ENCODE measurements at places on chromosomes 13 and 19. TPM values are rescaled to one million over a fixed set of nuclear protein-coding genes. Genes with fewer than 3 reads are reported as not detected.

- DNase-seq, result no peak
Observed at GRCh38 chr13:97352815-97353214, 81.2 kb upstream of the RAP2A start.

GRCh38 chr13:36357231-36357630 lies 11.0 kb upstream of the SPART start:
- no peak for DNase-seq

Gene LILRB2
- total RNA-seq, result not detected

- DNase-seq, result peak; percentile 67
Observed at GRCh38 chr13:98664047-98664446, 87.1 kb upstream of the STK24 start.

GRCh38 chr13:96822895-96823294 lies 171.4 kb downstream of the OXGR1 start:
- no peak for DNase-seq

DNA sequence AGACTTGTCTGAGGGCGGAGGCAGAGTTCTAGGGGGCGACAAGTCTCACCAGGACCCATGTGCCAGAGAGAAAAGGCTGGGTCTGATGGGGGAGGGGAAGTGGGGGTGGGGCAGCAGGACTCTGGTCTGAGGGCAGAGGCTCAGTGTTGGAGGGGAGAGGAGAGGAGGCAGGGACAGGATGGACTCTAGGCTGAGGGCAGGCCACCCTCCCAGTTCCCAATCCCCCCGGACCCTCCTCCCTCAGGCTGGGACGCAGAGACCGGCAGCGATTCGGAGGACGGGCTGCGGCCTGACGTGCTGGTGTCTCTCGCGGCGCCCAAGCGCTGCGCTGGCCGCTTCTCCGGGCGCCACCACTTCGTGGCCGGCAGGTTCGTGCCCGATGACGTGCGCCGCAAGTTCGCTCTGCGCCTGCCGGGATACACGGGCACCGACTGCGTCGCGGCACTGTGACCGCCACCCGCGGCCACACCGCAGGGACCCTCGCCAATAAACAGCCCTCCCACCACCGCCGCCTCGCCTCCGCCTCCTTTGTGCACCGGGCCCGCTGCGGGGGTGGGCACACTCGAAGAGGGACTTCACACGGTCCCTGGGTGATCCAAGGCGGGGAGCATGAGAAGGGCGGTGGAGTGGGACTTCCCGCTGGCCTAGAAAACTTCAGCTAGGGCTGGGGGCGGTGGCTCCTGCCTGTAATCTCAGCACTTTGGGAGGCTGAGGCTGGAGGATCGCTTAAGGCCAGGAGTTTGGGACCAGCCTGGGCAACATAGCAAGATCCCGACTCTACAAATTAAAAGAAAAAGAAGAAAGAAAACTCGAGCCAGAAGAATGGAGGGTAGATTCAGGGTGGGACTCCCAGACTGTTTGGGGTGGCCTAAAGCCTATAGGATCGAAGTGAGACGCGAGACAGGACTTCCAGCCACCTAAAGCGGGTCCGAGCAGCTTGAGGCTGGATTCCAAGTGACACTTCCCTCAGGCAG lies 703 bp upstream of the CILP2 start:
- DNase-seq, result no peak

- DNase-seq, result peak; percentile 43
Observed at GRCh38 chr13:52195401-52195837, 36.0 kb upstream of the NEK3 start.

- DNase-seq, result no peak
Observed at GRCh38 chr13:28654276-28654675, 4.7 kb upstream of the POMP start.

DNA sequence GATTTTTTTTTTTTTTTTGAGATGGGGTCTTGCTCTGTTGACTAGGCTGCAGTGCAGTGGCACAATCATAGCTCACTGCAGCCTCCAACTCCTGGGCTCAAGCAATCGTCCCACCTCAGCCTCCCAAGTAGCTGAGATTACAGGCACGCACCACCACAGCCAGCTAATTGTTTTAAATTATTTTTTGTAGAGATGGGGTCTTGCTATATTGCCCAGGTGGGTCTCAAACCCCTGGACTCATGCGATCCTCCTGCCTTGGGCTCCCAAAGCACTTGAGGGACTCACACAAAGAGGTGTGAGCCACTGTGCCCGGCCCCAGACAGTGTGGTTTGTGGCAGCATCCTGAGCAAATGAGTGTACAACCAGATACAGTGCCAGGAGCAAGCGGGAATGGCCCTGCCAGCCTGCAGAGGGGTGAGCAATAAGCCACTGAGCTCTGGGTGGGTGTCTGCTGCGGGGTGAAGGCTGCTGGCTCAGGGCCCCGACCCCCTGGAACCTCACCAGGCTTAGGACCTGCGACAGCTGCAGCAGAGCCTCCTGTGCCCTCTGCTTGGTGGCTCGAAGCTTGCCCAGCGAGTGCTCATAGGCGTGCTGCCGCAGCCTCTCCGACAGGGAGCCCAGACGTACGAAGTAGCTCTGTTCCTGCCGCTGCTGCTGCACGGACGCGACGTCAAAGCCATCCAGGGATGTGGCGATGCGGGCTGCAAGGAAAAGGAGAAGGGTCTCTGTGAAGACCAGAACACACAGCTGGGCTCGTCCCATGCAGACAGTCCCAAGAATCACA lies 15.9 kb upstream of the TICAM1 start:
- DNase-seq, result no peak

Gene ZNF57
- 5.2 TPM for total RNA-seq

DNA sequence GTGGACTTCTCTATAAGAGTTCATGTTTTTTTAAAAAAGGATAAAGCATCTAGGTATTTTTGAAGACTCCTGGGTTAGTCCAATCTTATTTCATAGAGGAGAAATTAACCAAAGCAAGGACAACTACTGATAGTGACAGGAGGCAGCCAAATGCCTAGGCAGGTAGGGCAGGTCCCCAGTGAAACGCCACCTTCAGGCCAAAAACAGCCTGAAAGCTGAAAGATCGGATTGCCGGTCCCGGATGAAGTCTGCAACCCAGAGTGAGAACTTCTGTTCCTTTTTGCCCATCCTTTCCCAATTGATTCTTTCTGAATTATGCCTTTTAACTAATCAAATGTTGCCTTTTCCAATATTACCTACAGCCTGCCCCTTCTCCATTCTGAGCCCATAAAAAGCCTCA lies 6.1 kb upstream of the GGACT start:
- no peak for DNase-seq

GRCh38 chr13:57582032-57582431 lies 49.5 kb upstream of the PCDH17 start:
- no peak for DNase-seq

- DNase-seq, result no peak
Observed at GRCh38 chr19:57682226-57682766, 519 bp downstream of the ZNF551 start.

- DNase-seq, result no peak
Observed at GRCh38 chr19:43534816-43535761, 2.1 kb downstream of the ZNF575 start.

Gene BCAM
- 0.31 TPM for total RNA-seq

Gene C1QTNF9B
- not detected for total RNA-seq

Gene SULT2B1
- total RNA-seq, result not detected

DNA sequence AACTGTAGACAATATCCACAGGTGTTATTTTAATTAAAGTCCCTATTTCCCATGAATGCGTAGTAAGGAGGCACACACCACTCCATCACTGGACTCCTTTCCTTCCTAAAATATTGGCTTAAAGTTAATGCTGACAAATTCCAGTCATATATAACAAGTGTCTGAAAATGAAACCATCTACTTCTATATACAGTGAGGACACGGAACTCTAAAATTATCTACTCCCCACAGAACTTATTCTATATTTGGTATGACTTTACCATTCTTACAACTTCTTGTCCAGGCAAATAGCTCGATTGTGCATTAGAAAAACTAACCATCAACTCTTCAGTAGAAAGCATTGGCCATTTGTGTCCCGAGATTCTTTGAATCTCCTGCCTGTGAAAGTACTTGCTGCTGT lies 1560.2 kb downstream of the EFNB2 start:
- no peak for DNase-seq

- DNase-seq, result no peak
Observed at GRCh38 chr19:31074199-31075125, 274.8 kb downstream of the TSHZ3 start.

Gene RUBCNL
- total RNA-seq, result 3.9 TPM

GRCh38 chr13:29103065-29103800 lies 283.1 kb downstream of the MTUS2 start:
- no peak for DNase-seq

- no peak for DNase-seq
Observed at GRCh38 chr13:27024776-27025492, 146.7 kb downstream of the USP12 start.

DNA sequence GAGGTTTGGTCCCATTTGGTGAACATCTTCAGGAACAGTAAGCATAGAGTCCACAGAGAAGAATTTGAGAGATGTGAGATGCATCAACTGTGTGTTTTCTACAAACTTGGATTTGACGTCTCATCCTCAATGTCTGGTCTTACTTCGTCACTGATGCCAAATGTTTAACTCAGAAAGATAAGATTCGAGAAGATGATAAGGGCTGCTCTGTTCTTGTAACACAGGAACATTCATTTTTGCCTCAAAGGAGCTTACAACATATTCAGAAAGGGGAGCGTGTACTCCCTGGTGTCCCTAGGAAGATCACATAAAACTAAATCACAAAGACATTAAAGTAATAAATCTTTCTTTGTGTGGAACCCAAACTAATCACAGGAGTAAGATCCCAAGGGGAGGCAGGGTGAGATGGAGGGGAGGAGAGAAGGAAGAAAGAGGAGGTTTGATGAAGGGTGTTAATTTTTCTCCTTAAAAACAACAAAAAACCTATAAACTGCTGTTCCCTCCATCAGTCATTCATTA lies 247.7 kb upstream of the IRS2 start:
- no peak for DNase-seq

DNA sequence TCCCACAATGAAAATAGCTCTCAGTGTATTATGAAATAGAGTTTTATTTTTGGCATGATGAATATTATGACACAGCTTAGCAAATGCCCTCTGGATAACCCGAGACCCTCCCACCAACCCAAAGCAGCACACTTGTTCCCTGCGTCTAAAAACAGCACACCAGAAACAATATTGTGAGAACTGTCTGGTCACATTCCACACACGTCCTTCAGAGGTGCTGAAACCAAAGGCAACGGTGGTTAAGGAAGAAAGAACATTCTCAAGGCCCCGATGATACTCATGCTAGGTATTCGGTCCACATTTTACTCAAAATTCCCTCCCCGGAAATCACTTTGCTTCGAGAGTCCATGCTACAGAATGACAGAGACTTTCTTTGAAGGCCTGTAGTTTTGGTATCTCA lies 156.7 kb downstream of the SLC7A1 start:
- no peak for DNase-seq

Gene CEACAM19
- 2.5 TPM for total RNA-seq

- no peak for DNase-seq
Observed at GRCh38 chr19:53982611-53983010, 8.8 kb upstream of the CACNG6 start.

Data from activated naive CD4-positive, alpha-beta T cell treated with anti-CD3 and anti-CD28 coated beads, Interleukin-2, amount 50 U/mL, for 72 hours (primary cell).